ENCODE measurements at places on chromosomes 5 and 9.

DNA sequence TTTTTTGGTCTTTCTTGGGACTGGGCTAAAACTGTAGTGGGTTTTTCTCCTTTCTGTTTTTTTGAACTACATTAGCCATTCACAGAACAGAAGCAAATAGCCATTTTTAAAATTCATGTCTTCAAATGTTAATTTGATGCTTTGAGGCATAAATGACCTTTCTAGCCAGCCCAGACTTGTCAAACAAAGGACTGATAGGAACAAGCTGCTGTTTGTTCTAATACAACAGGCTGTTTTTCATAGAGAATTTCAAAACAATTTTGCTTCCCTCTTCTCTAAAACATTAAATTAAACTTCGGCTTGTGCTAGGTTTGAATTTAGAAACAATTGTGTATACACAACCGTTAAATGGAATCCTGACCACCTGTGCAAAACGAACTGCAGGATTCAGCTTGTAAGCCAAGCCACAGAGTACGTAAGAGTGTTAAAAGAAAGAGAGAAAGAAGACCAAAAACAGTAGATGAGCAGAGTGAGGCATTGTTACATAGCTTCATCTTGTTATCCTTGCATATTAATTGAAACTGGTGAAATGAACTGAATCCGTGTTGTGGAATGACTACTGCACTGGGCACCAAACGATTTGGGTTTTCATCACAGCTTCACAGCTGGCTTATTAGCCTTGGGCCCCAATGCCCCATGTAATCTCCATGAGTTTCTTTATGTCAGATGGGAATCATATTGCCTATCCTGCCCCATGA lies 100.0 kb downstream of the ZSWIM6 start:
- DNase-seq = no peak

DNA sequence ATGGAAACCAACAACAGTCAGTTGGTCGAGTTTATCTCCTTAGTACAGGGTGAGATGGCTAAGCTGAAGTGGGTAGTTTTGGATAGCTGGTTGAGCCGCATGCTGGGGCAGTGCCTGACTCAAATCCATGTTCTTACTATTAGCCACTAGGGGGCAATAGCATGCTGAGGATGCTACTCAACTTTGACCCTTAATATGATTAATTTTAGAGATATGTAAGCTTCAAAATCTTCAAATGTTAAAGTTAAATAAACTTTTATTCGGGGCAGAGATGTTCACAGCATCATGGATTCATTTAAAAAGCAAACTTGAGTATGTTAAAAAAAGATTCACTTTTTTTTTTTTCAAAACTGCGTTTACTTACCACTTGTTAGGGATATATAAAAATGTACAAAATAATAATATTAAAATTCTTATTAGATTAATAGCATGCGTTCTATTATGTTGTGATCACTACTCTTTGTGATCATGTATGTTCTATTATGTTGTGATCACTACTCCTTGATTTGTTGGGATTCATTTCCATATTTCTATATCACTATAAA lies 57.0 kb downstream of the C9orf153 start:
- DNase-seq = peak; percentile 21

GRCh38 chr5:58786711-58787303 lies 203.9 kb downstream of the RAB3C start:
- no peak for DNase-seq

- DNase-seq = no peak
These were observed 395.7 kb upstream of the SEMA6A start for GRCh38 chr5:116970318-116970717.

GRCh38 chr5:6804766-6805501 lies 91.7 kb downstream of the TENT4A start:
- DNase-seq = no peak

DNA sequence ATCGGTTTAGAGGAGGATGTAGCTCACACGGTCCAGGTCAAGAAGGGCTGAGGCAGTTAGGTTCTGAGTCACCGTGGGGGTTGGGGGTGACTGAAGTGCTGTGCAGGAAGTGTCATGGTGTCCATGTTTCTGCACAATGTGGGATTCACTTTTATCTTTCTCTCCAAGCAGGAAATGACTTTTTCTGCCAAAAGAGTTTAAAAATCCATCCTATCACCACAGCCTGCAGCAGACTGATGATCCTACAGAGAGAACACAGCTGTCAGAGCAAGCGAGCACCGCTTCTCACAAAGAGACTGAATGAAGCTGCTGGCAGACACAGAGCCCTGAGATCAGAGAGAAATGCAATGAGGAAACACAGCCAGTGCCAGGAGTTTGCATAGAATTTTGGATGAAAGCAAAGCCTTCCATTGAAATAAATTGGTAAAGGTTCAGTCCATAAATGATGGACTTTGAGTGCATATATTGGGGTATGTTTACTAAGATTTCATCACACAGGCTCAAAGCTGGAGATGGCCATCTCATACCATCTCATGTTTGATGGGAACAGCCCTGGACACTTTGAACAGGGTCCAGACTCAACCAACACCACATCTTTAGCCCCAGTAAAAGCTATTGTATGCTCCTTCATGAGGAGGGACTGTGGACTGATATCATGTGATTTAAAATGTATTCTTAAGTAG lies 213.9 kb upstream of the FBXL7 start:
- no peak for DNase-seq

DNA sequence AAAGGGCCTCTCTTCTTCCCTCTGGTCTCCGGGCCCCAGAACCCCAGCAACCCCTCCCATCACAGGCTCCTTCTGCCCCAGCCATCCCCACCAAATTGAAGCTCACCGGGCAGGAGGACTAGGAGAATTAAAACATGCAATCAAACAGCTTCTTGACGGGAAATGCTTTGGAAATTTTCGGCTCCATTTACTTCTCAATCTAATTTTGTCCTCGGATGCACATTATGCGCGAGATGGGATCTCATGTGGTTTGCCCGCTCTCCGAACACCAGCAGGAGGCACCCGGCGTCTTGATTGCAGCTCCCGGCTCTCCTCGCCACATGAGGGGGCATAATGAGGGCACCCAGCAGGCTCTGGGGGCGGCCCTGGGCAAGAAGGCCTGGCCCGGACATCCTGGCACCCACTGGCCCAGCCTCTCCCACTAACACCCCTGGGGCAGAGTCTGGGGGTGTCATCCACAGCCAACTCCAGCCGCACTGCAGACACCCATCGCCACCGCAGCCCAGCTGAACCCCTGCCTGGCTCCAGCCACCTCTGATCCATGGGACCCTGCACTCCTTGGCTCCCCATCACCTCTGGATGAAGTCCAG lies 135.5 kb downstream of the PAX5 start:
- no peak for DNase-seq

GRCh38 chr5:139141446-139142204 lies 56.5 kb downstream of the SIL1 start:
- no peak for DNase-seq

DNA sequence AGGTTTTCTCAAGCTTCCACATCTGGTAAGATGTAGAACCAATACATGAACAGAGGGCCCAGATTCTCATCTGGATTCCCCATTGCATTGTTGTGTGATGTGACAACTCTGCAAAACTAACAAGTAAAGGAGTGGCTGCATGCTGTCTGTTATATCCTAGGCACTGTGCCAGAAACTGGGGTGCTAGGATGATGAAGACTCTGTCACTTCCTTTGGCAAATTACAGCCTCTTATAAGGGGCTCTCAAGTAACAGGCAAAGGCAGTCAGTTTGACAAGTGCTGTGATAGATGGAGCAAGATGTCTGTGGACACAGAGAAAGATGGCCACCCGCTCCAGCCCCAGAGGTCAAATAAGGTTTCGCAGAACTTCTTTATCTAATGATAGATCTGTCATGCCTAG lies 115.7 kb downstream of the PAPPA start:
- no peak for DNase-seq

GRCh38 chr9:73548201-73548600 lies 396.5 kb downstream of the ANXA1 start:
- DNase-seq = no peak

DNA sequence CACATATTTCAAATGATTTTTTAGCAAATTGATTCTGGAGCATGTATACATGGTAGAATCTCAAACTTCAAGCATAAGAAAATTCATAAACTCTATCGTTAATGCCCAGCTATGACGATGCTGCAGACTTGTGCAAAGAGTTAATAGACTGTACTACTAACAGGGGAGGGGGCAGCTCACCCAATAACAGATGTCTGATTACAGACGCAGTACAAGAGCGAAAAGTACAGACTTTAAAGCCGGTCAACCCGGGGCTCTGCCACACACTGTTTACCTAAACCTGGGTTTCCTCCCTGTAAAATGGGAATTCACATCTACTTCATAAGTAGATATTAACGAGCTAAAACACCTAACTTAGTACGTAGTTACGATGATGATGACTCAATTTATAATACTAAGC lies 651 bp downstream of the TRIM23 start:
- no peak for DNase-seq

DNA sequence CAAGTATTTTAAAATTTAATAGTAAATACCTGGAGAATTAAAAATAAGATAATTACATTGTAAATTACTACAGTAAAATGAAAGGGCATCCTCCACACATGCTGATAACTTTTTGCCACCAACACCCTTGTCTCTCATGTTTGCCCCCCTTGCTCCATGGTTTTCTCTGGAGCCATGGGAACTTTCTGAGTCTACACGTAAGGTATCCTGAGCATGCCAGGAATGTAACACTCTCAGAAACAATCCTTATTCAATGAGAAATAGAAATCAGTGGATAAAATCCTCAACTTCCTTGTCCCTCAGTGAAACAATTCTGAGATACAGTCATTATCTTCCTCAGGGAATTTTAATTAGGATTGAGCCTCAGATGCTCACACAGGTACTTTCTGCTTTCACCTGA lies 108.9 kb downstream of the IZUMO3 start:
- no peak for DNase-seq

DNA sequence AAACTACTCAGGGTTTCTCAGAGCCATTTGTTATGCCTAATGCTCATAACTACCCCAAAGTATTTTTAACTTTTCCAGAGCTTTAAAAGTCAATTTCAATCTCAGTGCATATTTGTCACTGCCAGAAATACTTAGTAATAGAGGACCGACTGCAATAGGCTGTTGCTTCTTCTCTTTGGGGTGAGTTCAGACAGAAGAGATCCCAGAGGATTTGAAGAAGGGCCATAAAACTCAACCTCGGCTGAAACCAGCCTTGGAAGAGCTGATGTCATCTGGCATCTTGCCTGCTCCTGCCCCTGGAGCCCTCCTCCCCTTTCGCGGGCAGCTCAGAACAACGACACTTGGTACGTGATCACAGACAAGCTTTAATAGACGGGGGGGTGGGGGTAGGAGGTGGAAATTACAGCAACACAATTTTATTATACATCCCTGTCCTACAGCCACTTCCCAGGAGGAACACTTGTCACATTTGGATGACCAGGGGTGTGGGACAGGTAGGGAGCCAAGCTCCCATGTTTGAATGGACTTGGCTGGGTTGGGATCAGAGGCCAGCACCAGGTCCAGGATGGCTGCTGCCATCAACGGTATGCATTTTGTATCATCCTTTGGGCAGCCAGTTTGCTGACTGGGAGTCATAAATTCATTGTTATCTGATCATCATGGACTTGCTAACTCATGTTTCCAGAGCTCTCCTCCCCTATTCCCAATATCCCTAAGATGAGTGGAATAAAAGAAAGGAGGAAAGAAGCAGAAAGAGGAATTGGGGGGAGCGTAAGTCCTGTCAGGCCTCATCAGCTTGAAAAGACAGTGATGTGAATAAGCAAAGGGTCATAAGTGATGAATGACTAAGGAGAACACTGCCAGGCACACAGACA lies 186.6 kb upstream of the PANK3 start:
- peak; percentile 24 for DNase-seq

GRCh38 chr5:1107167-1108022 lies 4.5 kb downstream of the SLC12A7 start:
- DNase-seq = no peak

DNA sequence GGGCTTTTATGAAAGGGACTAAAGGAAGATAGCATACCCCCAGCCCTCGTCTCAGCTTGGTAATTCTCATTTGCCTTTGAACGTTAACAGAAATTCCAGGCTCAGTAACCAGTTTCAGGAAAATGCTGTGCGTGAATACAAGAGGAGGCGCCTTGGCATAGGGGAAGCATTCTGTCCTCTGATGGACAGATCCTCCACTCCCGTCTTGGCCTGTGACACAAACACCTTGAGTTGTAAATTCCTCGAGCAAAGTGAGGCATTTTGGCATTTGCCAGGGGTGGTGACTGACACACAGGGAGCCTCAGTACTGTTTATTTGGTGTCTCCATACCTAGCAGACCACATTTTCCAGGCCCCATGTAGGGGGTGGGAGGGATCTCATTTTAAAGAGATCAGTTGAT lies 44.8 kb downstream of the APTX start:
- DNase-seq = no peak

DNA sequence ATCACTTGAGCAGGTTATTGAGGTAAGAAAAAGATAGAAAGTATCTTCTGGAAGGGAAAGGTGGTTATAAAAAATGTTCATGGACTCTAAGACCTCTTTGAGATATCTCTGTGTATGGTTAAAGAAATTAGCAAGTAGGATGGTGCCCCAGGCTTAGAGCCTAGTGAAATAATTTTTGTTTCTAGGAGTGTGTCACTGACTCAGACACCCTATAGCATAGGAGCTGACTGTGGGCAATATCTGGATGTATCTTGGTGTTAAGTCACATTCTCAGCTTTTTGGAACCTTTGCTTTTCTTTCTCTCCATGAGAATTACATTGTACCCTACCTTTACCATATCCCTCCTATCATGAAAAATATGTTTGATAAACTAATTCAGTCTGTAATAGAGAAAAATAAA lies 12.0 kb downstream of the MACIR start:
- no peak for DNase-seq

- no peak for DNase-seq
These were observed 12.5 kb upstream of the C5orf63 start for GRCh38 chr5:127085796-127086195.

- no peak for DNase-seq
These were observed 987.0 kb downstream of the NR2F1-AS1 start for GRCh38 chr5:92594031-92594430.

DNA sequence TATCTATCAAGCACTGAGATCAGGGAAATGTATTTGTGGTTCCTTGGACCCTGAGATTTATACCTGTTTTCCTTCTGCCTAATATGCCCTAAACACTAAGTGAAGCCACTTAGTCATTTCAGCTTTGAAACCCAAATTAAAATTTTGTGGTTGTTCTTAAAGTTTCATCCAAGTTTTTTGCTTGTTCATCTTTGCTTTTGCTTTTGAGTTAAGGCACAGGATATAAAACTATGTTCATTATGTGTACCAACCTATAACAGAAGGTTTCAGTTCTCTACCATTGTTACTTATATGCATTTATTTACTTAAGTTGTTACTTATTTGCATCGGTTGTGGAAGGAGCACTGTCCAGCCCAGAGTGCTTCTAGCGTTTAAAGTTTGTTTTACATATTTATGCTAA lies 382.3 kb downstream of the PTPRD start:
- no peak for DNase-seq

DNA sequence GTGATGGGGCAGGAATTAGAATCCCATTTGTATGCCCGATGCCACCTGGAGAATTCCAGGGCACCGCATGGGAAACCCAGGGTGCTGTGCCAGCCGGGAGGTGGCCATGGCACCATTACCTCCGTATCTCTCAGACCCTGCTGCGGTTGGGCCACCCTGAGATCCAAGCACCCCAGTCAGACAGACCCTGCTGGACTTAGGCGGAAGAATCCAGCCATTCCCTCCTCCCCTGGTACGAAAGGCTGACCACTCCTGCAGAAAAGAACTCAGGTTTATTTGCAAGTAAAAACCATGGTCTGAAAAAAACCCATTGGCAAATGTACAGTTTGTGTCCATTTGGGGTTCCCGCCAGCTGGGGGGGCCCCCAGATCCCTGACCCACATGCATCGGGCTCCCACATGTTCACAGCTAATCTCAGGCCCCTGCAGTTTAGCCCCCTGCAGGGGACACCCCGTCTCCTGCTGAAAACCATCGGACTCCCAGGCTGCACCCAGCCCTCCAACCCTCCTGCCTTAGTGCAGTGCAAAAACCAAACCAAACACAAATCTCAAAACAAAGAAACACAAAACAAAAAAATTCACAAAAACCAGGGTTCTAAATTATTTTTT lies 23.6 kb upstream of the SARDH start:
- no peak for DNase-seq

All from nephron progenitor cell (in vitro differentiated cells).